AG09309 (cell line): ENCODE measurements at places on chromosomes 2 and 18.

DNA sequence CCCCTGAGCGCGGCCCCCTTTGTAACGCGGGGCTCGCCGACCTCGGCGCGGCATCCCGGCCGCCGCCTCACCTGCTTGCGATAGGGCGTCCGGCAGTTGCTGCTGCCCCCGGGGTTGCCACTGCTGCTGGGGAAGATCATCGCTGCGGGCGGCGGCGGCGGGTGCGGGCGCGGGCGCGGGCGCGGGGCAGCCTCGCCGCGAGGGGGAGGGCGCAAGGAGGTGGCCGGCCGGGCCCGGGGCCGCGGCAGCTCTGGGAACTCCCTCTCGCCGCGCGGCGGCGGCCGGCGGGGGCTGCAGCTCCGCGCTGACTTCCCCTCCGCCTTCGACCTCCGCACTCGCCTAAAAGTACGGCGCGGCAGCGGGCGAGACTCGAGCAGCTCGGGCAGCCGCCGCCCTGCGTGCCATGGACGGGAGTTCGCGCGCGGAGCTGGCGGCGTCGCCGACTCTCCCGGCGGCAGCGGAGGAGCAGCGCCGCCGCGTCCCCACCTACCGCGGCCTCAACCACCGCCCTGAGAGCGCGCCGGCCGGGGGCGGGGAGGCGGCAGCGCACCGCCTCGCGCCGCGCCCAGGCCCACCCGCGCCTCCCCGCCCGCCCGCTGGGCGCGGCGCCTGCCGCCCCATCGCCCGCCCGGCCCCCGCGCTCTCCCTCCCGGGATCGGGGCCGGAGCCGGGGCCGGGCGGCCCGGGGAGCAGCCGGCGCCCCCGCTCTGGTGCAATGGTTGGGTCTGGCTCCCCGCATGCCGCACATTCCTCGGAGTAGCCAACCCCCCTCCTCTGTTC lies 86.0 kb downstream of the RBMS1 start:
- no peak for DNase-seq

GRCh38 chr2:183010112-183010511 lies 28.1 kb downstream of the NCKAP1 start:
- no peak for DNase-seq

GRCh38 chr18:574865-575645 lies 5.1 kb upstream of the CETN1 start:
- DNase-seq: no peak

- DNase-seq: no peak
Measured at GRCh38 chr18:8020132-8020846, 453.2 kb downstream of the PTPRM start.

- no peak for DNase-seq
Measured at GRCh38 chr18:75248426-75249174, 38.0 kb downstream of the TSHZ1 start.

DNA sequence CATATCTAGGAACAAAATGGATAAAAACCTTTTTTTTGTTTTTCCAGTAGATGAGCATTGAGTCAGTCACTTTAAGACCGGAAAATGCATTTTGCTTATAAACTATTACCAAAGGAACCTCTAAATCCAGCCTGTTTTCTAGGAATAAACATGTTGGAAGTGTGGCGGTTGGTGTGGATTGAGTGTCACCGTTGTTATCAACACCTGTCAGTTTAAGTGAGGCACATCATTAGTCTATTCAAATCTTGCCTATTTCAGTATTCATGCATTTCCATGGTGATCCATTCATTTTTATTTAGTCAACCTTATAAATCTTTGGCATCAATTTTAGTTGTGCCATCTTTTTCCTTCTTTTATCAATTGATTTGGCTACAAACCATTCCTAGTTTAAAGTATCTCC lies 3.3 kb downstream of the KLHL29 start:
- DNase-seq: no peak

- DNase-seq: no peak
Measured at GRCh38 chr2:28263690-28264089, 129.0 kb upstream of the FOSL2 start.

- no peak for DNase-seq
Measured at GRCh38 chr2:147916723-147917122, 71.9 kb downstream of the ACVR2A start.

GRCh38 chr2:156435718-156436496 lies at the start of gene GPD2:
Gene GPD2 (plus strand): TSS chr2:156436379. CDS start chr2:156476106, 39,727 bp downstream.
- DNase-seq: peak; percentile 59

DNA sequence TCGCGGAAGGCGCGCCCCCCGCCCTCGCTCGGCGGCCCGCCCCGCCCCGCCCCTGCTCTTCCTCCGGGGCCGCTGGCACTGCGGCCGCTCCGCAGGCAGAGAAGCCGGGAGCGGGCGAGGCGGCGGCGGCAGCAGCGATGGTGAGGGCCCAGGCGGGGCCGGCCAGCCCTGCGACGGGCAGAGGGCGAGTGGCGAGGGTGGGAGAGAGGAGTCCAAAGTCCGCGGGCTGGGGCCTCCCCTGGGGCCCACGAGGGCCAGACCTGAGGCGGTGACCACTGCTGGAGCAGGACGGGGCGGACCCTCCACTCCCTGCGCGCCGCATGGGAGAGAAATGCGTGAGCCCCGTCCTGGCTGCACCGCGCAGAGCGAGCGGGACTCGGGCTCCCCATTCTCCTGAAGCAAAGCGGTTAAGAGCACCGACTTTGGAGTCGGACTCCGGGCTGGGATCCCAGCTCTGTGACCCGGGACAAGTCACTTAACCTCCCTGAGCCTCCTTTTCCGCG lies at the start of gene VAMP5:
Gene VAMP5, plus strand, starts transcription at position 78 of the 503 bp plus-strand sequence. Its CDS starts 60 bp downstream, at position 138.
- no peak for DNase-seq

DNA sequence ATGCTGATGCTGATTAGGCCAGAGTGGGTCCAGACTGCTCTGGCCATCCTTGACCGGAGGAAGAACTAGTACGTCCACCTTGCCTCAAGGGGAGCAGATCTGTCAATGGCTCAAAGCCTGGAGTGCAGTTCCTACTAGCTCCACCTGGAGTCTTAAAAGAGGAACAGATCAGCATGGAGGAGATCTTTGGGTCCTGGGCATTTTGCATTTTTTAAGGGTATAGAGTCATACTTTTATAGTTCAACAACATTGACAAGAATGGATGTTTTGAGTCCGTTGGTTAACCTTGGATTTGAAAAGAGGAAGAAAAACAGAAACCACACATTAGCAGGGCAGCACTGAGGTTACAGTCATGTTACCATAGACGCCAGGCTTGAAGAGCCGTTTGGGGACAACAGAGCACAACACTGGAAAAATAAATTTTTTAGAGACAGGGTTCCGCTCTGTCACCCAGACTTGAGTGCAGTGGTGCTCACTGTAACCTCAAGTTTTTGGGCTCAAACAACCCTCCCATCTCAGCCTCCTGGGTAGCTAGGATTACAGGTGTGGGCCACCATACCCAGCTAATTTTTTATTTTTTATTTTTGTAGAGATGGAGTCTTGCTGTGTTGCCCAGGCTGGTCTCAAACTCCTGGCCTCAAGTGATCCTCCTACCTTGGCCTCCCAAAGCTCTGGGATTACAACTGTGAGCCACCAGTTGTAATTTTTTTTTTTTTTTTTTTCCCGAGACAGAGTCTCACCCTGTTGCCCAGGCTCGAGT lies 78.5 kb downstream of the PRKCE start:
- no peak for DNase-seq

DNA sequence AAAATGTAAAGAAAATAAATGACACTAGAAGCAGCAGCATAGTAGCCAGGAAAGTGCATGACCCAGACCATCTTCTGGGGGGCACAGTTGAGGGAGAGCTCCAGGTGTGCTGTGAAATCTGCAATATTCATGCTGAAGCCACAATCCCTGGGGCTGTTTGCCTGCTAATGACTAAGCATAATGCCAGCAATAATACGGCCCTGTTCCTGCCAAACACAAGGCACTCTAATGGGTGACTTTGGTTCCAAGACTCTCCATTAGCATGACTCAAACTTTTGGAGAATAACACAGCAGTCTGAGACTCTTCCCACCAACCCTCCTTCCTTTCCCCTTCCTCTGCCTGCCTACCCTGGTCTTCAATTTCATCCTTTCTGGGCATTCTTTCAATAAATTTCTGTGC lies 77.9 kb upstream of the DOCK10 start:
- no peak for DNase-seq

DNA sequence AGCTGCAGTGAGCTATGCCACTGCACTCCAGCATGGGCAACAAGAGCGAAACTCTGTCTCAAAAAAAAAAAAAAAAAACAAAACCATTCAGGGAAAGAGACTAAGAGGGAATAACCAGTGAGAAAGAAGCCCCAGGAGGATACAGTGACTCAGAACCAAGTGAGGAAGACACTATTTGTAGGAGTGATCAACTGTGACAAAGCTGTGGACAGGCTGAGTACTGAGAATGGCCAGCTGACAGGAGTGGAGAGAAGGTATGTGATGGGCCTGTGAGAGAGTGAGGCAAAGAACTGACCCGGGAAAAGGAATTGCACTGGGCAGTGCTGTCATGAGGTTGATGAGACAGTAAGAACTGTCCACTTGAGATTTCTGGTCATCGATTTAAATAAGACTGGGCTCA lies 6.7 kb upstream of the LCT start:
- DNase-seq: no peak

GRCh38 chr2:173567493-173567892 lies 212.8 kb downstream of the CDCA7 start:
- DNase-seq: no peak

DNA sequence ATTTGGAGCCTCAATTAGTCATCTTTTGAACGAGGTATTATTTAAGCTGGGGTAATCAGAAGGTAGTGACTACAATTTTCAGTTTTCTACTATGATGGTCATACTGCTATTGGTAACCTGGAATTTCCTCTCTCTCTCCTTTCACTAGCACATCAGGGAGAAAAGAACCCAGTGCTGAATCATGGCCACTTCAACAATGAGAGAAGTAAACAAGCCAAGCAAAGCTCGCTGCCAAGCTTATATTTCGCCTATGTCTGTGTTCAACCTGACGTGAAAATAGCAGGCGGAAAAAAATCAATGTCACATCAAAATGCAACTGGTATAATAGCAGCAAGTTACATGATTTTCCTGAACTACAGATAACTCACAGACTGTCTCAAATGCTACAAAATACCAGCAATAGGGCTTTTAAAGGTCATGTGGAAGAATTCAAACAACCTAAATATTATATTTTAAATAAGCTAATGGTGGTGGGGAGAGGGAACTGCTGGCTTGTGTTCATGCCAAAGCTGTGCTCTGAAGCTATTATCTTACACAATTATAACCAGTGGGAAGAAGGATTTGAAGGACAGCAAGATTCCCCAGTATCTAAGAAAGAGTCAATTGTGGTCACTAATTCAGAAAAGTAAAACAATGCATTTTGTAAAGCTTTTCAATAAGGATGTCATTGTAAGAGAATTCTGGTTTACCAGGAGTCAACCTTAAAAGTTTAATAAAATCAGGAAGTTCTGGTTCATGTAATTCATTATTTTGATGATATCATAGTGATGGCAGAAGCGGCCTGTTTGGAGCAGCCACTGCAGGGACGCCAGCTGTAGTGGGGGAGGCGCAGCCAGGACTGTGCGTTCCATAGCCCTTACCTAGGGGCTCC lies 38.0 kb downstream of the RNF152 start:
- no peak for DNase-seq

DNA sequence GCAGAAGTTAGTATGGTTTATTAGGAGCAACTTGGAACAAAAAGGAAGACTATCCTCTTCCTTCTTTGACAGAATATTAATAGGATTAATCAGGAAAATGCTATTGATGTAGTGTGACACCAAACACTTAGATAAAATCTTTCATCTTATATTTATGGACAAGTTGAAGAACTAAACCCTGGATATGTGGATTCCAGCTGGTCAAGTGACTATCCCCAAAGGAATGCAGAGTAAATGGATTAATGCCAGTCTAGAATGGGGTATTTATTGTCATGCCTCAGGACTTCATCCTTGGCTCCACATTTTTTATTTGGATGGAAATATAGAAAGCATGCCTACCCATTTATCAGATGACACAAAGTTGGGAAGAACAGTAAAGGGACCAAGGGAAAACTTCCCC lies 124.0 kb upstream of the TTC39C start:
- peak; percentile 32 for DNase-seq

DNA sequence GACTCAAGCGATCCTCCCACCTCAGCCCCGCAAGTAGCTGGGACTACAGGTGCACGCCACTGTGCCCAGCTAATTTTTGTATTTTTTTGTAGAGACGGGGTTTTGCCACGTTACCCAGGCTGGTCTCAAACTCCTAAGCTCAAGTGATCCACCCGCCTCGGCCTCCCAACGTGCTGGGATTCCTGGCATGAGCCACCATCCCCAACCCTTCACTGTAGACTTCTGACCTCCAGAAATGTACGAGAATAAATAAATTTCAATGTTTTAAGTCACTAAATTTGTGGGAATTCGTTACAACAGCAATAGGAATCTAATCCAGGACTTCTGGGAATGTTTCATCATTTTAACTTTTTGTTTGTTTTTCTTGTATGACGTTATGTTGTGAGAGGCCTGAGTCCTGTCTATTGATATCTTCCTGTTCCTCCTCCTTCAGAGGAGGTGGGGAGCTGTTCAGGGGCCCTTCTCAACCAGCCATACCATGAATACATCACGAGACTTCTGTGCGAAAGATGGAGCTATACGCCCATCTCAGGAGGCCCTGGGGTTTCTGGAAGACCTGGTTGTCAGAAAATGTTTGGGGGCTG lies 40.0 kb downstream of the TEX44 start:
- peak; percentile 76 for DNase-seq

- DNase-seq: no peak
Measured at GRCh38 chr2:38907743-38908562, 18.3 kb downstream of the ARHGEF33 start.

GRCh38 chr2:97676620-97677019 lies 7.1 kb downstream of the C2orf92 start:
- no peak for DNase-seq

DNA sequence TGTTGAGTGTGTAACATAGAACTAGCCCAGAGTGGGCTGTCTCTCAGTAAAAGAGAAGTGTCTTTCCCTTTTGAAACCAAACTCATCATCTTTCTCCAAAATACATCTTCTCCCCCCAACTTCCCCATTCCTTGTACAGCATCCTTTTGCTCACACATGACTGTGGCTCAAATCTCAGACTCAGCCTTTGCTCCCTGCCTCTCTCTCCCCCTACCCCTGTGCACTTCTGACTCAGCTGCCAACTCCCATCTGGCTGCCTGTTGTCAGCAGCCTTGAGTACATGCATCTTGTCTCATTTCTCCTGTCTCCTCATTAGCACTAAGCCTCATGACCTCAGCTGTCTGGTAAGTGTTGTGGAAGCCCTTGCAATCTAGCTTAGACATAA lies 18.1 kb upstream of the MGAT4A start:
- no peak for DNase-seq

GRCh38 chr2:235494716-235495372 lies 1.0 kb downstream of the AGAP1 start:
- DNase-seq: no peak

DNA sequence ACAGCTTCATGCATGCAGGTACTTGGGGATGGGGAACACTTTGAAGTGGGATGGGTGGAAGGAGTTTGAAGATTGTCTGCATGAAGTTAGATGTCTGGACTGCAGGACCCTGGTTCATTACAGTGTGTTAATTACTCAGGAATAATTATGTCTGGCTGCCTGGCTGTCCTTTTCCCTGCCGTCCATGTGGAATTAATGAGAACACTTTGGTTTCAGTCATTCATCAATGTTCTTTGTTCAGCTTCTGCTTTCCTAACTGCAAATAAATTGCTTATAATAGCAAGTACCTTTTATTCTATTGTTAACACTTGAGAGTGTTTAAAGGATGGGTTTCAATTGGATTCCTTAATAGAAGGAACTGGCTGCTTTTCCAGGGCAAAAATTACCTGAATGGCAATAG lies 35.8 kb downstream of the MTCL1 start:
- no peak for DNase-seq

GRCh38 chr18:72867746-72868584 lies at the start of gene NETO1:
Gene NETO1 (minus strand): TSS chr18:72867987. CDS start chr18:72867291, 696 bp downstream.
- no peak for DNase-seq
